NCI-H1092 treated with DMSO at 0.1 percent for 48 hours (cell line): ENCODE measurements at places on chromosomes 5 and 9.
A peak's percentile ranks its signal among the peaks of the same experiment; 100 is the strongest.

- DNase-seq: no peak
Measured at GRCh38 chr9:134643222-134643671, 1.6 kb downstream of the COL5A1 start.

DNA sequence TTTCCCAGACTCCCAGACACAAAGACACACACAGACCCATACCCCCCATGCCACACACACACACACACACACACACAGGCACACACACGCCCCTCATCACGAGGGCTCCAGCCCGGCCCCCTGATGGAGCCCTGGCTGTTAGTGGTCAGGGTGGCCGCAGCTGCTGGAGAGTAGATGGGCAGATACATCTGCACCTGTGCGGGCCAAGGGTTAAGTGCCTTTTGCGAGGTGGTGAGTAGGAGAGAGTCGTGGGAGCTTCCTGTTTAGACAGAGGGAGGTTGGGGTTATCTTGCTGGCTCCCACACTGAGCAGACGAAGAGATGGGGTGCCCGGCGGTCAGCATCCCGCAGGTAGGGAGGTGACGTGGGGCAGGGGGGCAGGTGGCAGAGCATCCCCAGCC is 8.2 kb downstream of the PRRX2 start:
- DNase-seq: no peak

DNA sequence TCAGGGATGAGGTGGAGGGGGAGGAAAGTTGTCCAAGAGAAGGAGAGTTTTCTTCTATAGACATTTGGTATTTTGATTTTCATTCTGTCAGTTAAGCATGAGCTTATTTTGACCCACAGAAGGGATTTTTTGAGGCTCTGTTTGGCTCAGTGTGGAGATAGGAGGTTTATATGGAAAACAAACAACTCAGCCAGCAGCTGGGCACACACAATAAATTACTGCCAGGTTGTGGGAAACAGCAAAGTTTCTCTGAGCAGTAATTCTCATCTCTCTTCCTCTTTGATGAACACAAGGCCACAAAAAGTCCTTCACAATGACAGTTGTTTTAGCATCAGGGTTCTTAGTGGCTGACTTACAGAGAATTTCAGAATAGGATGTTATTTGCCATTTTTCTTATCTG is 486.1 kb downstream of the KDM4C start:
- DNase-seq: peak; percentile 44

GRCh38 chr5:62608529-62609511 is 30.2 kb downstream of the LRRC70 start:
- no peak for DNase-seq

DNA sequence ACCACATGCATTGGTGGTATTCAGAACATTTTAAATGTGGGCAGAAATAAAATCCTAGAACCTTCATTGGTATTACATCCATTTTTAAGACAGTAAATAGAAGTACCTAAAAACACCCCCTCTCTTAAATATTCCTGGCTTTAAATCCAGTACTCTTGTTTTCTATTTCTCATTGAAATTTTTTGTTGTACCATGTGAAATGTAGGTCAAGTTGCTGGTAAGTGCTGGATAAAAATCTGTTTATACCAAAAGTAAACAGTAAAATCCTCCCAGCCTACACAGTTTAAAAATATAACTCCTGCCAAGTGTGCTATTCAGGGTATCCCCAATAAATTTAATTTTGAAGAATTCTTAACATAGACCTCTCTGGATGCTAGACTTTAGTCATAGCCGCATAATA is 75.0 kb upstream of the FST start:
- DNase-seq: no peak

- DNase-seq: no peak
Measured at GRCh38 chr5:52523701-52524100, 264.0 kb upstream of the ITGA1 start.

- no peak for DNase-seq
Measured at GRCh38 chr9:27168496-27168895, 59.5 kb downstream of the TEK start.

- peak; percentile 56 for DNase-seq
Measured at GRCh38 chr9:132901858-132902831, 23.4 kb downstream of the SPACA9 start.

DNA sequence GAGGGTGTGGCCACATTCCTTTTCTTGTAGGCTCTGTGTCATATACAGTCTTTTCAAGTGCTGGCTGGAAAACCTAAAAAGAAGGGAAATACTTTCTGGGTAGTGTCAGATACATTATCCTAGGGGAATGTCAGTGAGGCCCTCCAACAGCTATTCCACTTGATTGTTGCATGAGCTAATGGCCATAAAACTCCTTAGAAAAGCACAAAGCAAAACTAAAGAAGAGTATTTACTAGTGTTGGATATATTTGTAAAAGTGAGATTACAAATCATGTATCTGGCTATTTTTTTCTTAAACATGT is 829 bp downstream of the ANXA1 start:
- DNase-seq: no peak

GRCh38 chr5:180648658-180649296 is 623 bp downstream of the FLT4 start:
- DNase-seq: no peak

GRCh38 chr9:37801287-37801850 is 772 bp downstream of the DCAF10 start:
- no peak for DNase-seq

DNA sequence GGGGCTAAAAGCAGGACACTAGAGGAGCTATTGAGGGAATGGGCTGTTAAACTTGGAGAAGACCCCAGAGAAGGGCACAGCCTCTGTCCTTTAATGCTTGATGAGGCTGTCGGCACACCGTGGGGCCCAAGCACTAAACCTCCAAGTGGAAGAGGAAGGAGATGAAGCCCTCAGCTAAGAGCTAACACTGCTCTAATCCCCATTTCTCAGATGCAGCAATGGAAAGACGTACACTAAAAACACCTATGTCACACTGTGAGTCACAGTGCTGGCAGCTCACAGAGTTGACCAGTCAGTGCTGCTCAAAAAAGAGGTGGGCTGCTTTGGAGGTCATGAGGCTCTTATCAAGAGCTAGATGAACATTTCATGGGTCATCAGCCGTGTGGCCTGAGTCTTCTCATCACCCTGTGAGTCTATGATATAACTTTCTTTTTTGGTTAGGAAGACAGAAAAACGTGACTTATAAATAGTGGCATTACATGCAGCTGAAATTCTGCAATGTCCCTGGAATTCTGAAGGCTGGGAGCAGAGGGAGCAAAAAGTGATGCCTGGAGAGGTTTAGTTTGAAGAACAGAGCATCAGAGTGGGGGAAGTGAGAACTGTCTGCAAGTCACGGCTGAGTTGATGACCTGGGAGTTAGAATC is 21.5 kb downstream of the TNFSF8 start:
- DNase-seq: no peak
